Adrenal gland (tissue), 19 donors: ENCODE measurements at places on chromosomes 2 and 18. TPM values are rescaled to one million over a fixed set of nuclear protein-coding genes. Genes with fewer than 3 reads are reported as not detected.

C18orf54 gene
- 1.2 TPM for total RNA-seq

FKBP1B gene
- total RNA-seq, result 5.5 TPM

C2orf81 gene
- 1.7 TPM for total RNA-seq

INHBB gene
- 0.28 TPM for total RNA-seq

LBH gene
- 26.2 TPM for total RNA-seq

GLB1L gene
- total RNA-seq, result 12.3 TPM

CDCA7 gene
- 0.23 TPM for total RNA-seq

SPDYA gene
- total RNA-seq, result not detected

RAB27B gene
- 3.5 TPM for total RNA-seq

TLX2 gene
- total RNA-seq, result not detected

RMDN2 gene
- 30.3 TPM for total RNA-seq

UGT1A10 gene
- total RNA-seq, result not detected

DES gene
- total RNA-seq, result 13.3 TPM

REV1 gene
- total RNA-seq, result 51.1 TPM

AOX1 gene
- 121 TPM for total RNA-seq

SNED1 gene
- 51.7 TPM for total RNA-seq

FOXD4L1 gene
- total RNA-seq, result not detected

NPC1 gene
- total RNA-seq, result 134 TPM

C2orf78 gene
- total RNA-seq, result not detected

ACTG2 gene
- 2.6 TPM for total RNA-seq

DSG1 gene
- total RNA-seq, result not detected

ALK gene
- total RNA-seq, result 1.1 TPM

MC4R gene
- total RNA-seq, result not detected

LINC00305 gene
- not detected for total RNA-seq

RBBP8 gene
- 16.0 TPM for total RNA-seq

EFEMP1 gene
- total RNA-seq, result 257 TPM

DNAH6 gene
- 0.28 TPM for total RNA-seq

AFF3 gene
- 5.1 TPM for total RNA-seq

DCAF17 gene
- 19.0 TPM for total RNA-seq

IL36RN gene
- total RNA-seq, result not detected
